Neuronal stem cell (in vitro differentiated cells): ENCODE measurements at places on chromosomes 4 and X.

GRCh38 chr4:55247521-55247920 lies 98.5 kb upstream of the SRD5A3 start:
- DNase-seq, result no peak

DNA sequence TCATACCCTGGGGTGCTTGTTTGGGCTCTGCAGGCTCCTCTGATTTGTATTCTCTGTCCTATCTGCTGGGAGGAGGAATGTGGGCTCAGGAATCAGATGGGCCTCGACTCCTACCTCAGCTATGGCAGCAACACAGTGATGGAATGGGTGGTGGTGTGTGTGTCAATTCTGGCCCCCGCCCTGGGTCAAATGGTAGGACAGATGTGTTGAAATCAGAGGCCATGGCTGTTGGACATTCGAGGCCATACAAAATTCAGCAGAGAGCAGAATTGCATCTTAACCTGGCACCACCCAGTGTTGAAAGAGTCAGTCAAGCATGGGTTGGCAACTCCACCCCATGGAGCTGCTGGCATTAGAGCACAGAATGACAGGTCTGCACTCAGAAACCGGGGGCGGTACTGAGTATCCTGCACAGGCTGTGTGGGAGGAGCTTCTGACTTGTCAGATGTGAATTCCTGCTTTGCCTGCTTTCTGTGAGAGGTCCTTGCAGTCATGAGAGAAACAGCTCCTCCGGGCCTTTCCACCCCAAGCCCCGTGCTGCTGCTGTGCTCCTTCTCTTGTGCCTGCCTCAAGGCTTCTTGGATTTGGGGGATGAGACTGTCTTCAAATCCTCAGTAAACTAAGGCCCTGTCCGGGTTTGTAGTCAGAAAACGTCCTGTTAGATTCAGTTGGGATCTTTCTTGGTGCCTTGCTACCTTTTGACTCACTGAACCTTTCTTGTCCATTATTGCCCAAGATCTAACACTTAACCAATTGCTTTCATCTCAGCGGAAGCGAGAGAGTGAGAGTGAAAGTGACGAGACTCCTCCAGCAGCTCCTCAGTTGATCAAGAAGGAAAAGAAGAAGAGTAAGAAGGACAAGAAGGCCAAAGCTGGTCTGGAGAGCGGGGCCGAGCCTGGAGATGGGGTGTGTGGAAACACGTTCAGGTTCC lies 13.0 kb downstream of the DKC1 start:
- DNase-seq, result no peak

DNA sequence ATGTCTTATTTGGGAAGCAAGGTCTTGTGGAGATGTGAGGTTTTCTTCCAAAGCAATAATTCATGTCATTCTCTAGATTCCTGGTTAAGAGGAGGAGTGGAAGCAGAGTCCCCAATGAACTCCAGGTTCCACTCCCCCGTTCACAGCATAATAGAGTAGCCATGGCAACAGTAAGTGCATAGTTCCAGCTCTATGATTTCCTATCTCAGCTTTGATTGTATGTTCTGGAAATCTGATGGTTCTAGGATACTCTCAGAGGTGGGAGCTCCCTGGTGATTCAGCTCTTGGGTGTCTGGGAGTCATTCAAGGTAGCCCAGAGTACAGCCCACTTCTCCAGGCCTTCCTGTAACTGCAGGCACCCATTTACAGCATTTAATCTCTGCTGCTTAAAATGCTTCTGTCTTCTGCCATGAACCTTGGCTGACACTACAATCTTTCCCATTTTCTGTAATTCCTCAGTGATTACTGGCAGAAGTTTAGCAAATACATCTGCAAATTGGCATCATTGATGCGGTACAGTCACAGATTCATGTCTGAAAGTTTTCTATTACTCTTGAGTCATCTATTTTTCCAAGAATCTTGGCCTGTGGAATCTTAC lies 242.0 kb downstream of the MAPK10 start:
- DNase-seq, result no peak

GRCh38 chrX:15497865-15498264 lies 2.7 kb upstream of the BMX start:
- DNase-seq, result peak; percentile 39

DNA sequence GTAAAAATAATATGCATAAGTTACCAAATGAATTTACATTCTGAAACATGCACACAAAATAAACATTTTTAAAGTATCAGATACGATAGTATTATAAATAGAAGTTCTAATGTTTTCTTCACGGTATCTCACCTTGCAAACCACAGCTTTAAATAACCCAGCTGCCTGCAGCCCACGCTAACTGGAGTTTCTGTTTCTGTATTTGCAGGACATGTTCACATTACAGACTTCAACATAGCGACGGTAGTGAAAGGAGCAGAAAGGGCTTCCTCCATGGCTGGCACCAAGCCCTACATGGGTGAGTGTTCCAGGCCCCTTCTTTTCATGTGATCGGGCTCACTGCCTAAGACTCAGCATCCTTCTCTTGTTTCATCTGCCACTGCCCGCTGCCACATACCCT lies 291.7 kb downstream of the EVC2 start:
- no peak for DNase-seq

DNA sequence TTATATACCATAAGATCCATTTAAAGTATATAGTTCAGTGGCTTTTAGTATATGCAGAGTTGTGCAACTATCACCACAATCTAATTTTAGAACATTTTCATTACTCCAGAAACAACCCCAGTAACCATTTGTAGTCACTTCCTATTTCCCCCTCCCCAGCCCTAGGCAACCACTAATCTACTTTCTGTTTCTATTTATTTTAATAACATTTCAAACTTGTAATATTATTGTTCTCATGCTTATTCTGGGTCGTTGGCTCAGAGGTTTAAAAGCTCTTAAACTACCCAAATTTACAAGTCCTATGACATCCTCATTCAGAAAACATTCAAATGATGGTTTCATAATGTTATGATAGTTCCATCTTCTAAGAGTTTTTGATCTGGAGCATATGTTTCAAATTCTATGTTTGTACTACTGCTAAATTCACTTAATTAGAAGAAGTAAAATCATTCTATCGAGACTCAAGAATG lies 18.4 kb downstream of the XIAP start:
- DNase-seq, result no peak

GRCh38 chr4:7255488-7255881 lies 63.1 kb downstream of the SORCS2 start:
- DNase-seq, result no peak

DNA sequence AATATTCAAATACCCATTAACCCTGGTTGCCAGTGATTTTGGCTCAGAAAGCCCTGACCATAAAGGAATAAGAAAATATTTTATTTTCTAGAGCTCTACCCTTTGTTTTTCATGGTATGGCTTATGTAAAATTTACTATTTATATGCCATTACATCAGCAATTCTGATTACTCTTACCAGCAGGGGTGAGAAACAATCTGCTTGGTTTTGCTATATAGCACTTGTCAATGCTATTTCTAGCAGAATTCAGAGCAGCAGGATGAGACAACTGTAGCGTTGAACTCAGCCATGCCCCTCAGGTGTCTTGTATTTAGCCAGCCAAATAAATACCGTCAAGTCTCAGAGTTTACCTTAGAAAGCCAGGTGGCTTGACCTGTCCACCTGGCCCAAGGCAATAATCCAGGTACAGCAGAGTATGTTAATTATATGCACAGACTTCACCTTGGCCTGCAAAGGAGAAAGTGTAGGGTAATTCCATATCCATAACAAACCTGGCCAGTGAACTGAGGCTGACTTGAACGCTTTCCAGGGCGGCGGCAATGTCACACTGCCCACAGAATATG lies 1303.5 kb downstream of the RAPGEF2 start:
- DNase-seq, result no peak

DNA sequence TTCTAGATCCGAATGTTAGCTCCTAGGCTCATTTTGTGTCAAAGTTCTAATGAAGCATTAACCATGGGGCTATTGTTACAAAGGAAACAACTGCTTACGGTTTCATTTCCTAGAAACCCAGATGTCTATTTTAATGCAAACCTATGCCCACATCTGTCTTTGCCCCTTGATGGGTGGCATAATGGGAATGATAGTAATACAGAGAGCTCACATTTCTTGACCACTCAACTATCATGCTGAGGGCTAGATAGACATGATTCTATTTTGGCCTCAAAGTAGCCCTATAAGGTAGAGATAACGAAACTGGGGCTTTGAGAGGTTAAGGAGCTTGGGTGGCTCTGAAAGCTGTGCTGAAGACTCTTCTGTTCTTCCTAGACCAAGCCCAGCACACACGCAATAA lies 1.9 kb downstream of the TLR7 start:
- DNase-seq, result no peak

DNA sequence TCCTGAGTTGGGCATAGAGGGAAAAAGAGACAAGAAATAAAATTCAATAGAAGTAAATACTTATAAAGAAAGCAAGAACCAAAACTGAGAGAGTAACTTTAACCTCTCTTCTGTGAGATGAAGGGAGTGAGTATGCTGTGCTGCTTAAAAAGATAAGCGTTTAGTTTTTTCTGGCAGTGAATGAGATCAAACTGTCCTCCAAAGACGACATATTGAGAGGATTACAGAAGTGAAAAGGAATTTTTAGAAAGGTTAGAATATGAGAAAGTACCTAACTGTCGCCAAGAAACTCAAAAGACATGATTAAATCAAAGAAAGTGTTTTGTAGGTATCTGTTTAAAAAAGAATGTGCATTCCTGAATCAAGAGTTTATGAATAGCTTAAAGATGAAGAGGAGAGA lies 16.0 kb downstream of the GAB1 start:
- no peak for DNase-seq

GRCh38 chr4:53916431-53916889 lies 147.9 kb downstream of the CHIC2 start:
- DNase-seq, result no peak

DNA sequence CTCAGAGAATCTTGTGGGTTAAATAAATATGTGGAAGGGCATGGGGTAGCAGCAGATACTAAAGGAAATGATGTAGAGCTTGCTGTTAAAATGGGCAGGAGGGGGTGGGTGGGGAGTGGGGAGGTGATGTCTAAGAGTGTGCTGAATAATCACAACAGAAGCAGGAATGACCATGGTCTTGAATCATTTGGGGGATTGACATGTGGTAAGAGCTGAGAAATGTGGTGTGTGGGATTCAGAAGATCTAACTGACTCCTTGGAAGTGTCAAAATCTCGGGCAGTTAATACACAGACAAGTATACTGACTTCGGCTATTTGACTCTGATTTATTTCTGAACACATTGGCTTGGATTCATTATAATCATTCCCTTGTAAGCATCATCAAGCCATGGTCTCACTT lies 6.8 kb downstream of the VGLL1 start:
- DNase-seq, result no peak

GRCh38 chr4:18931643-18932377 lies 910.3 kb upstream of the LCORL start:
- DNase-seq, result no peak
